NCI-H524 treated with DMSO at 0.1 percent for 48 hours (cell line): ENCODE measurements at places on chromosomes 4 and X.

- no peak for DNase-seq
These were observed 292.7 kb upstream of the TENM3 start for GRCh38 chr4:181950372-181951127.

- no peak for DNase-seq
These were observed 49.3 kb upstream of the EOLA2 start for GRCh38 chrX:149987613-149988012.

GRCh38 chr4:84792366-84793301 lies 173.9 kb downstream of the WDFY3 start:
- DNase-seq, result no peak

GRCh38 chr4:184937030-184937710 lies 81.1 kb upstream of the HELT start:
- no peak for DNase-seq

GRCh38 chr4:187128976-187129375 lies 405.3 kb upstream of the FAT1 start:
- DNase-seq, result no peak

GRCh38 chr4:48668254-48669017 lies 111.6 kb downstream of the FRYL start:
- DNase-seq, result no peak

DNA sequence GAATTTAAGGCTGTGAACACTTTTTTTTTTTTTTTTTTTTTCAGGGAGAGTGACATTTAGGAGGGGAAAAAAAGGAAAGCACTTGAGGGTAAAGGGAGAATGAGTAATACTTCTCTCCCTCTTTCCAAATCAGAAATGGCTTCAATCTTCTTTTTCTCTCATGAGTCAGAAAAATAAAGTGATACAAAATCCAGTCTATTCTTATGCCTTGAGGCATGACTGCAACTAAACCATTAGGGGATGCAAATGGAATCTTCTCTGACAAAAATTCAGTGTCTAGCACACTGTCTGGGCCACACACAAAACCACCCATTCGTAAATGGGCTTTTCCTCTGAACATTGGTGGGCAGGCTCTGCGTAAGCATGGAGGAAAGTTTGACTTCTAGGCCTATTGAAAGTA lies 46.7 kb upstream of the POU4F2 start:
- no peak for DNase-seq

DNA sequence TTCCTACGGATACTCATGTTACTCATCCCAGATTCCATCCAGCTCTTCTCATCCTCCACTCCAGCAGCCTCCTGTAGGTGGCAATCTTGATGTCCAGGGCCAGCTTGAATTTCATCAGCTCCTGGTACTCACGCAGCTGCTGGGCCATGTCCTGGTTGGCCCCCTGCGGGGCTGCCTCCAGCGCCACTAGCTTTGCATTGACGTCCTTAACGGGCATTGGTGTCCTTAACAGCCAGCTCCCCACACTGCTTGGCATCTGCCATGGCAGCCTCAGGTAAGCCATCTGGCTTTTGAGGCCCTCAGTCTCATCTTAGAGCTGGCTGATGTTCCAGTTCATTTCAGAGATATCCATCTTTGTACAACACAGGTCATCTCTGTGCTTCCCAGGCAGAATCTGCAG lies 223.7 kb downstream of the FGF13 start:
- DNase-seq, result no peak

DNA sequence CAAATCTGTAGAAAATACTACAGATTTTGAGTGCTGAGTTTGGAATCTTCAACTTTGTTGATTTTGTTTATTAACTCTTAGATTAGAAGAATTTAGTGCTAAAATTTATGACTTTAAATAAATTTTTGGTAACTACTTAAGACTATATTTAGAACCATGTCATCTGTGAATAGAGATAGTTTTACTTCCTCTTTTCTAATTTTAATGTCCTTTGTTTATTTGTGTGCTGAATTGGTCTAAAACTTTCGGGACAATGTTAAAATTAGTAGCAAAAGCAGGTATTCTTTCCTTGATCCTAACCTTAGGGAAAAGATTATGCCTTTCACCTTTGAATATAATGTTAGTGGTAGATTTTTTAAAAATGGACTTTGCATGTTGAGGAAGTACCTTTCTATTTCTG lies 119.7 kb upstream of the CXorf51A start:
- no peak for DNase-seq

DNA sequence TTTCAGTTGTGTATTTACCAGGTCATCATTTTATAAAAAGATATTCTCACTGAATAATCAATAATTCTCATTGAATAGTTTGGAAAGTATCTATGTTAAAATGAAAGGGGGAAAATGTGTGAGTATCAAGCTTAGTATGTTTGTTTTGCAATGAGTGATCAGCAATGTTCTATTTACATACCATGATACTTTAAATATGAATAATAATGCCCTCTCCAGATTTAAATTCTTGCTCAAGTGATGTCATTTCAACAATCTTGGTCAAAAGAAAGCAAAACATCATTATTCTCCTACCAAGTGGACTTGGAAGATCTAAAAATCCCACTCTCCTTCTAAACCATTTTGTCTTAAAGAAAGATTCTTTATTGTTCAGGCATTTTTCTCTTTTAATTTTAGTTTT lies 42.1 kb upstream of the ANKRD50 start:
- no peak for DNase-seq

GRCh38 chr4:108425988-108426387 lies 194.4 kb upstream of the RPL34 start:
- no peak for DNase-seq

- DNase-seq, result no peak
These were observed 12.1 kb upstream of the MAGEA11 start for GRCh38 chrX:149699761-149700160.

DNA sequence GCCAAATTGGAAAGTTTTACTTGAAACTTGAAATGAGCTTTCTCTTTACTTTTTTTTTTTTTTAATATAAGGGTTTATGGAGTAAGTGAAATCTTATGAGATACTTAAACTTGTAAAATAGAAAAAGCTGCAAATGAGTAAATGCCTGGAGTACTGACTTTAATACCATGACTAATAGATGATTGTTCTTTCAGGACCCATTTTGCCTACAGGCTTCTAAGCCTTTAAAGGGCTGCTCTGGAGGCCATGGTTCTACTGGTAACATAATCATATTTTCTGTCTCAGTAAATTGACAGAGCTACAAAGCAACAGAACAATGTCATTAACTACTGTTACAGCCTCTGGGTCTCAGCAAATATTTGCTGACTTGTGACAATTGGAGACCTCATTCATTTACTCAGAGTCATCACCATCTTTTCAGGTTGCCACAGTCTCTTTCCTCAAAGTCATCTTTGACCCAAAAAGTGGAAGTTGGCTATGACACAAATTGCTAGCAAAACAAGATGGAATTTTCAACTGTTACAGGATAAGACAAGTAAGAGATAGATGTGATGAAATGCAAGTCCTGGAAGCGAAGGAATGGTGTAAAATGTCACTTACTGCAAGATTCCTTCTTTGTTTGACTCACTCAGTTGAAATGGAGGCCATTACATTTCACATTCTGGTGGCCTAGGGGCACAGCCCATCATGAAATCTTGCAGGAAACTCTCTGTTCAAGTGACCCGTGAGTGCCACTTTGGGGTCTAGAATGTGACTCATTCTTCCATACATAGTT lies 132.7 kb downstream of the BTC start:
- no peak for DNase-seq

- no peak for DNase-seq
These were observed 90.8 kb downstream of the AFF1 start for GRCh38 chr4:87025614-87026041.

DNA sequence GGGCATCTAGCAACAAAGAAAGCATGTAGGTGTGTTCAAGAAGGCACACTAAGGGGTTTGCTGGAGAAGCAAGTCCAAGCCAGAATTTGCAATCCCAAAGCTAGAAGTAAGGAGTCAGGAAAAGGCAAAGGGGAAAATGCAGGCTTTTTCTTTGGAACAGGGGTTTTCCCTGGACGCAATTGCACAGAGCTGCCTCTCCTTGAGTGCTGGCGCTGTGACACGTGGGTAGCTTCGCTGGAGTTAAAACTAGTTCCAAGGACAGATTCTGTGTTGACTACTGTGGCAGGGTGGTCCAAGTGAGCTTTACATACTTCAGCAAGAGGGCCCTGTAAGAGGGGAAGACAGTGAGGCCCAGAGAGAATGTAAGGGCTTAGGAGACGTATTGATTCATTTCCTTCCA lies 277.1 kb downstream of the ADGRA3 start:
- no peak for DNase-seq

DNA sequence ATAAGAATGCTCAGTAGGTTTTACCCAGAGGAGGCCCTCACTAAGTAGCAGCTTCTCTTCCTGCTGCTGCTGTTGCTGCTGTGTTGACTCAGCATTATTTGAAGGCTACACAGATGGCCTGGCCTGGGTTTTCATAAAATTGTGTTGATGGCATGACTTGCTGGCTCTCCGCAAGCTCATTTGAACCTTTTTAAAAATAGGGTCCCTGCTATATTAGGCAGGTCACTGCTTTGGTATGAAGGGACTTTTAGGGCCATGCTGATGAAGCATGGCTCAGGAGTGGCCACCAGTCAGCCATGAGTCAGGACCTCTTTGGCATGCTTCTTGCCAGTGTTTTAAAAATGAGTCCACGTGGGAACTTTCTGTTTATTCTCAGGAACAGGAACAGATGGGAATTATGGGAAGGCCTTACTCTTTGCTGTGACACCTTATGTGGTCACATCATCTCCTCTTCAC lies 128.7 kb downstream of the MID1IP1 start:
- DNase-seq, result no peak

DNA sequence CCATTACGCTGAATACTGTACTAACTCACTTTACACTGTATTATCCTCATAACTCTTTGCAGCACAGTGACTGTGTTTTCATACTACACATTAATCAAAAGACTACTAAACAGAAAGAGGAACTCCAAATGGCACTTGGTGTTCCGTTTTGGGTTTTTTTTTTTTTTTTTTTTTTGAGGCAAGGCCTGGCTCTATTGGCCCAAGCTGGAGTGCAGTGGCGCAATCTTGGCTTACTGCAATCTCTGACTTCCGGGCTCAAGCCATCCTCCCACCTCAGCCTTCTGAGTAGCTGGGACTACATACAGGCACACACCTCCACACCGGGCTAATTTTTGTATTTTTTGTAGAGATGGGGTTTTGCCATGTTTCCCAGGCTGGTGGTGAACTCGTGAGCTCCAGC lies 10.7 kb downstream of the KLHL8 start:
- DNase-seq, result no peak

DNA sequence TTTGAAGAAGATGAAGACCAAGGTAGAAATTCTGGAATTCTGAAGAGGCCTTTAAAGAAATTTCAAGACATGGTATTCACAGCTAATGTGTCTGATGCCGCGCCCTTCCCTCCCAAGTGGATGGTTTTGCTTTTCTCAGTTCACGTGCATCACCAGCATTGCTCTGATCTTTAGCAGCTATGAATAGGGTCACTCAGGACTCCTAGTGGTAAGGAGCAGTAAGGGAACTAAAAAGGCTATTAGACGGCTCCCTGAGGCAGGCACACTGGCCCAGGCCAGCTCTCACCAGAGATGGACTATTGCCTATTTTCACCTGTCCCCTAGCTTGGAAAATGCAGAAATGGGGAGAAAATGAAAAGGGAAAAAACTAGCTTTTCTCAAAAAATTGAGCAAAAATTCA lies 447.5 kb upstream of the RASGEF1B start:
- DNase-seq, result no peak

DNA sequence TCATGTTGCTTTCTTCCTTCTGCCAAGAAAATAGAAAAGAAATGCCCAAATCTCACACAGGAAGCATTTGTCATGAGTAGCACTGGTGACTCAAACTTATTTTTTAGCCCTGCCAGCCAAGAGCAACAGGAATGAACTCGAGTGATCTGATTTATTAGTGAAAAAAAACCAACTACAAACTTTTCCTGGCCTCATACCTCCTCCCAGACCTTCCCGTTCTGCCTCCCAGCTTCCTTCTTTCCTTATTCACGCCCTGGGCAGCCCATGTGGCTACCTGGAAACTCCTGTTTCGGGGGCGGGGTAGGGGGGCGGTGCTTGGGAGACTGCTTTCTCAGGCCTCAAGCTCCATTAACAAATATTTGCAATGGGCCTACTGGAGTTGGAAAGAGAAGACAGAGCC lies 178.5 kb downstream of the NHS start:
- no peak for DNase-seq

DNA sequence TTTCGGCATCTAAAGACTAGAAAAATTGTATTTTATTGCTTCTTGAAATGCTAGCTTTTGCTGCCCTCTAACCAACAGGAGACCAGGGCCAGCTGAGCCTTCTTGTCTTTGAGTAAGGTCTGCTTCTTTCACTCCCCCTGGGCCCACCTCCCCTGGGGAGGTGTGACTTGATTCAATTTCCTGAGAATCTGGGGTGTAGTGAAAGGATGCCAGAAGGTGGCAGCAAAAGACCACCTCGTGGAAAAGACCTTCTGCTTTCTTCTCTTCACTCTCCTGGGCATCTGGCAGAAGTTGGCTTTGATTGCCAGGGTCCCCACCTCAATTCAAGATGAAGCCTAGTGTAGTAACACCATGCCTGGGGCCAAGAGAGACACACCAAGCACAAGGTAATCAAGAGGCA lies 96.5 kb upstream of the MAOA start:
- DNase-seq, result no peak

DNA sequence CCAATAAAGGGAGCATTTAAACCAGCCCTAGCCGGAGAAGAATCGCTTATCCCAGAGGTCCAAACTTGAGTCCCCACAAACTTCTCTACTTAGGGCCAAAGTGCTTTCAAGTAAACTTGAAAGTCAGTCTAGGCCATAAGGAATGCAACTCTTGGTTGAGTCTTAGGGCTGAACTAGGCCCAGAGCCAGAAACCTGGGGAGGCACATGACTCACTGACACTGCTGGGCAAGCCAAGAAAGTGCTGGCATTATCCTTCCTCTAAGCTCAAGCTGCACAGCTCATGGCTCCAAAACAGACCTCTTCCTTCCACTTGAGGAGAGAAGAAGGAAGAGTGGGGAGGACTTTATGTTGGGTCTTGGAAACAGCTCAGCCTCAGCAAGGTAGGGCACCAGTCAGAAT lies 1257.3 kb upstream of the DIAPH2 start:
- DNase-seq, result no peak

GRCh38 chr4:6873291-6873690 lies 36.3 kb upstream of the TBC1D14 start:
- DNase-seq, result peak; percentile 7

GRCh38 chr4:123356921-123357320 lies 39.7 kb upstream of the SPRY1 start:
- DNase-seq, result no peak

GRCh38 chr4:184782731-184783373 lies 42.9 kb downstream of the ACSL1 start:
- no peak for DNase-seq

DNA sequence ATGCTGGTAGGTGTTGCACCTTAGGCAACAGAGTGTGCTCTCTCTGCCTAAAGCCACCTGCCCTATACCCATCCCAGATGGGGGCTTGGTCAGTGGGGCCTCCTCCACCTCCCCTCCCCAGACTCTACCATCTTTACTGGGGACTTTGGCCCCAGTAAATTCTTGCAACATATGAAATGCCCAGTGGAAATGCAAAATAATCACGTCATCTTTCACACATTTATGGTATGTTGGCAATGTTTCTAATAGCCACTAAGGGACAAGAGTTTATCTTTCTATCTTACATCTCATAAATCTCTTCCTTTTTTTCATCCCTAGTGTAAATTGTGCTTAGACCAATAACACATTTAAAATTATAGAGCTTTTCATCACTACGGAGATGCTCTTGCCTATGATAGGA lies 103.0 kb upstream of the MAML3 start:
- DNase-seq, result no peak
